ENCODE measurements at places on chromosomes 16 and 17. TPM values are rescaled to one million over a fixed set of nuclear protein-coding genes. Genes with fewer than 3 reads are reported as not detected.

TPSAB1 gene
- not detected for total RNA-seq

TNFRSF13B gene
- not detected for total RNA-seq

CALB2 gene
- total RNA-seq, result 0.07 TPM

TNK1 gene
- total RNA-seq, result 11.2 TPM

ARL5C gene
- total RNA-seq, result not detected

NUPR1 gene
- 23.7 TPM for total RNA-seq

EVI2A gene
- not detected for total RNA-seq

BRIP1 gene
- total RNA-seq, result 17.4 TPM

TEX14 gene
- 0.04 TPM for total RNA-seq
